Hypothalamus (tissue), 51 donors: ENCODE measurements at places on chromosomes 11 and 22.

DNA sequence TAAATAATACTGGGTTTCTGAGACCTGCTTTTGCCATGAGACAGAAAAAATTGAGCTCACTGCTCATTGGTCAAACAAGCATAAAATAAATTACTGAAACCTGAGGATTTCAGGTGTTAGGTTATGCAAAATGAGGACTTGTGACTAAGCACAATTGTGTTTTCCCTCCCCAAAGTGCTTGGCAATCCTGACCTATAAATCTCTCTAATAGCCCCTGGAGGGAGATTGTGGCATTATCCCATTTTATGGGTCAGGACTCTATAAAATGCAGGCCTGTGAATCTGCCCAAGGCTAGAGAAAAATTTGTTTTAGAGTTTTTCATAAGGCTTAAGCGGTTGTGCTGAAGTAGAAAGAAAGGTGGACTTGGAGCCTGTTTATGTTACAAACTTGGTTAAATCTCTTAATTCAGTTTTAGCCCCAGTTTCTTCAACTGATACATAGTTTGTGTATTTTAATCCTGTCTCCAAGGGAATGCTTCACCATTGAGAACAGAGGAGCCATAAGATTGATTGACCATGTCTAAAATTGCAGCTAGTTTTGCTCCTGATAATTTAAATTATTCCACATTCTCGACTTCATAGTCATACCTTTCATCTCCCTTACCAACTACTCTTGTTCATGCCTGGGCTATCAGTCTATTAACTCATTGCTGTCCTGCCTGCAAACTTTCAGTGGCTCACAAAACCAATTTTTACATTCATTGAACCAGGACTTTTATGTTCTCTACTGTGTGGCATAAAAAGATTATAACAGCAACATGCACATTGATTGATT lies 63.6 kb upstream of the LRRC4C start:
- no peak for DNase-seq

- DNase-seq, result no peak
These were observed 566 bp downstream of the DDB1 start for GRCh38 chr11:61332281-61332796.

DNA sequence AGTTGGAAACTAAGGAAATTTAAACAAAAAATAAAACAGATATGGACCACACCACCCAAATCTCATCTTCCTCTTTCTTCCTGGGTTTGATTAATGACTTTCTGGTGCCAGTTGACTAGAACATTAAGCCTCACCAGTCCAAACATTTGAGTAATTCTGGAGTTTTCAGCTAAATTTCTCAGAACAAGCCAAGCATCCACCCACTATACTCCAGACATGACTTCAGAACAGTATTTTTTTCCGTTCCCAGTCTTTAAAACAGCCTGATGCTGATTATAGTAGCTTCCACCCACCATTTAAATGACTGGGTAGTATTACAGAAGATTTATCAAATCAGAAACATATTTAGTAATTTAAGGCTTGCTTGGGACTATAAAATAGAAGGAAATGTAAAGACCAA lies 230.9 kb upstream of the UBASH3B start:
- DNase-seq, result no peak

- no peak for DNase-seq
These were observed 421.3 kb upstream of the NARS2 start for GRCh38 chr11:78996007-78996406.

DNA sequence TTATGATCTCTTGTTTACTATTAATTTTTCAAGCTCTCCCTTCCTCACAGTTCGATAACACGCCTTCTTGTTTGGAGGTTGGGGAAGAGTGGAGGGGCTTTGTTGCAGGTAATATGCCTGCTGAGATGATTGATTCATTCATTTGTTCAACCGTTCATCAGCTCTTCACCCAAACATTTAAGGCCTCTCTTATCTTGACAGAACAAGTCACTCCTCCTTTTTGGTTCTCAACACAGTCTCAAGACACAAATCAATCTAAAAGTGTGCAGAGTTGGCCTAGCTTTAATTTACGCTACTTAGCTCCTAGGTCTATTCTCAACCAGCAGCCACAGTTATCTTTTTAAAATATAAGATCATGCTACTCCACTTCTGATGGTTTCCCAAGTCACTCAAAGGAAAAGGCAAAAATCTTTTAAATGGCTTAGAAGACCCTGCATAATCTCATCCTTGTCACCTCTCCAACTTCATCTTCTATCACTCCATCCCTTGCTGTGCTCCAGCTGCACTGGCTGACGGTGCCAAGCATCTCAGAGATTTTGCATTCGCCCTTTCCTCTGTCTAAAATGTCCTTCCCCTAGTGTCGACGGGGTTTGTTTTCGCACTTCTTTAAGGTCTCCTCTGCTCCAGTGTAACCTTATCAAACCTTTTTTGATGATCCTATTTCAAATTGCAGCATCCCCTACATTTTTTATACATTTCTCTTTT lies 60.3 kb downstream of the AMBRA1 start:
- DNase-seq, result no peak

DNA sequence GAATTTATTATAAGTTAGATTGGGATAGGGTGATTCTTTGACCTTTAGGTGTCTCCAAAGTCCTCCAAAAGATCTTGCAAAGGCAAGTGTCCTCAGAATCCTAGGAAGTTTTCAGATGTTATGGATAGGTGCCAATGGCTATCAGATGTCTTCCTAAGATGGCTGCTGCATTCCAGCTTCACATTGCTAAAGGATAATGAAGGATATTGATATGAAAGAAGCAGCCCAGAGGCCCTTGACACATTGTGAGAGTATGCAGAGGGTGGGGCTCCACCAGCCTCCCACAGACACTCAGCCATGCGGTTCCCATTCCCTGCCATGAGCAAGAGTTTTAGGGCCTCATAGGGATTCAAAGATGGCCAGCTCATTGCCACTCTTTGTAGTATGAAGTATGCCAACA lies 22.3 kb upstream of the GLYATL2 start:
- DNase-seq, result no peak

DNA sequence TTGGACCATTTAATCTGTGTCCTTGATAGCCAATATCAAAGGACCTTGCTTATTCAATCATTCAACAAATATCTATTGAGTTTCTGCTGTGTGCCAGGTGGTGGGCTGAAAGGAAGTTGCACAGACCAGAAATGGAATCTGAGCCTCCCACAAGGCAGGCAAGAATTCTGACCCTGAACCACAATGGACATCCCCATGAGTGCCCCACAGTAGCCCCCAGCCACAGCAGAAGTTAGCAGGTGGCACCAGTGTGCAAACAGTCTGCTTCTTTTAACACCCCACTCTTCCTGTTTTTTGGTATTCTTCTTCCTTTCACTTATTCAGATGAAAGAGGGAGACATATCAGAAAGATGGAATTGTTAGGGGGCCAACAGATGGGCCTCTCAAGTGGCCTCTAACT lies 12.2 kb upstream of the SERPING1 start:
- DNase-seq, result no peak

- no peak for DNase-seq
These were observed 3.3 kb downstream of the ADORA2A start for GRCh38 chr22:24430431-24431308.

DNA sequence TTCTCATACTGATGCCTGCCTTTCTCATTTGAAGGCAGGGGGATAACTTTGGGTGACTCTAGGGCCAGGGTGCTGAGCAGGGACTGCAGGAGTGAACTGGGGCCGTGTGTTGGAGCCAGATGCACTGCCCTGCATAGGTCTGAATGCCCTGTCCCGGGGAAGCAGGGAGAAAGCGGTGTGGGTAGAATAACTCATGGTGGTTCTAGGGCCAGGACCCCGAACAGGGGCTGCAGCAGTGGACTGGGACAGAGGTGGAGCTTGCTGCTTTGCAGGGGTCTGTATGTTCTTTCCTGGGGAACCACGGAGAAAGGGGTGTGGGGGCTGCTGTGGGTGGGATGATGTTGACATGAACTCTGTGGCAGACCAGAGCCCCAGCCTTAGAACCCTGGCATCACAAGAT lies 52.9 kb downstream of the GAB4 start:
- DNase-seq, result no peak

DNA sequence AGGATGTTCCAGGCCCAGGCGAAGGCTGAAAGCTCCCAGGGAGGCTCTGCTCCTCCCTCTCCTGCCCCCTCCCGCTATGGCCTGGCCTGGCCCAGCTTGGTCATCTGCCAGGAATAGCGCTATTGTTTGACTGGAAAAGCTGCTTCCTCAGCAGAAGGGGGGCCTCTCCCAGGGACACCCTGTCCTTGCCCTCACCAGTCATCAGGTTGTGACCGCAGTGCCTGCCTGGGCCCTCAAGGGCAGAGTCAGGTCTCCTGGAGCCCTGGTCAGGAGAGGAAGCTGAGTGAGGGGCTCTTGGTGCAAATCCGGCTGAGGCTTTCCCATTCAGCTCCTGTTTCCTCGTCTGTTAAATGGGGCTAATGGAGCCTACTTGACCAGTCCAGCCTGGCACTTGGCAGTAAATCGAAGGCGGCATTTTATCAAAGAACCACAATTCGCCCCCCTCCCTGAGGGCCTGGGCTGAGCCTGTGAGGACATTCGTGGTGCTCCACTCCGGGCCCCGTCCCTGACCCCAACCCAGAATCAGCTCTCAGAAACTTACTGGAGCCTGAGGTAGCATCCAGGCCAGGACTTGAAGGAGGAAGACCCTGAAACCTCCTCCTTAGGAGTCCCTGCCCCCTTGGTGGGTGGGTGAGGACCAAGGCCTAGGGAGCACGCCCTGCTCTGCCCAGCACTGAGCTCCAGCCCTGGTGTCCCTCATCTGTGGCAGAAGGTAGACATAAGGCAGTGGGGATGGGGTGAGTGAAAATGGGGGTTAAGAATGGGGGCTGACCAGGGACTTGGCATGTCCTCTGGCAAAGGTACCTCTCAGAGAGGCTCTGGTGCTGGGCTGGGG lies 2.0 kb upstream of the CASTOR1 start:
- DNase-seq, result peak; percentile 85

DNA sequence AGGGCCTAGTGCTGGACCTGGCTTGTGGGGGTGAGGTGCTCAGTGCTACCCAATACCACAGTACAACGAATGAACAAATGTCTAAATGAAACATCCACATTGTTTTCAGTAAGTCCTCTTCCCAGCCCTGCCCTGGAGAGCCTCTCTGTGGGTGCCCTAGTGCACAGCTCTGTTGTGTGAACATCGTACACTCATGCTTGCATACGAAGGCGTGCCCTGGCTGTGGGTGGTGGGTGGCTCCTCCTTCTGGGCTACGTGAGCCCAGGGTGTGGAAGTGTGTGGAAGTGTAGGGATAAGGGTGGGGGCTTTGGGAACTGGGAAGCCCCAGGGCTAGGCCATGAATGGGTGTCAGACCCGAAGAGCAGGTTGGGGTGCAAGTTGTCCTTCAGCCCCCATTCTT lies 592 bp upstream of the NLRX1 start:
- DNase-seq, result peak; percentile 13

DNA sequence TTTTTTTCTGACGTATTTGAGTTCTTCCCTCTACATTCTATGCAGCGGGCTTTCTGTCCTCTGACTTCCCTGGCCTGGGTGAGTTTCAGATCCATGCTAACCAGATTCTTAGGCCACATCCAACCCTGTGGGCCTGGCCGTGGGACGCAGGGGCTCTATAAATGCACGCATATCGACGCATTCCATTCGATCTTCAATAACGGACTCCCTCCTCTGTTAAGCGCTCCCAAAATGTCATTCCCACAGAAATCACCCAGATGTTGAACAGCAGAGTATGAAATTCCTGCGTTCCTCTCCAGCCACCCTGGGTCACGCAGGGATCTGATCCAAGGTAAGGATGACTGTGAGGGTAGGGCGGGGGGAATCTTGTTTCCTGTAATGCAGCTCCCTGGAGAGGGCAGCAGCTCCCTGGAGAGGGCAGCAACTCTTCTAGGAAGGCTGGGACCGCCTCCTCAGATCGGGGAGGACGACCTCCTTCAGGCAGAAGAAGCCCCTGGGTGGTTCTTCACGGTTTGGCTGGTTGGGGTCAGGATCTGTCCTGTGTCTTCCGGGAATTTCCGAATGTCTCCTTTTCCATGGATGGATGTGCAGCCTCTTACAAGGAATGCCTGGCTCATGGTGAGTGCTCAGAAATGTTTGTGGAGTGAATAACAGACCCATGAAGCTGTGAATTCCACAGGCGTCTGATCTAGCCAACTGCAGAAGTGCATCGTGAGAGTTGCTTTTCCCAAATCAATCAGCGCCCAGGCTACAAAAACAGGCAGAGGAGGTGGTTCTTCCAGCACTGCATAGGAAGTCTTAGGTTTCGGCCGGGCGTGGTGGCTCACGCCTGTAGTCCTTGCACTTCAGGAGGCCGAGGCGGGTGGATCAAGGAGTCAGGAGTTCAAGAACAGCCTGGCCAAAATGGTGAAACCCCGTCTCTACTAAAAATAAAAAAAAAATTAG lies 12.2 kb downstream of the MRGPRD start:
- no peak for DNase-seq

GRCh38 chr11:62458212-62459002 lies 39.6 kb downstream of the SCGB1A1 start:
- DNase-seq, result no peak

DNA sequence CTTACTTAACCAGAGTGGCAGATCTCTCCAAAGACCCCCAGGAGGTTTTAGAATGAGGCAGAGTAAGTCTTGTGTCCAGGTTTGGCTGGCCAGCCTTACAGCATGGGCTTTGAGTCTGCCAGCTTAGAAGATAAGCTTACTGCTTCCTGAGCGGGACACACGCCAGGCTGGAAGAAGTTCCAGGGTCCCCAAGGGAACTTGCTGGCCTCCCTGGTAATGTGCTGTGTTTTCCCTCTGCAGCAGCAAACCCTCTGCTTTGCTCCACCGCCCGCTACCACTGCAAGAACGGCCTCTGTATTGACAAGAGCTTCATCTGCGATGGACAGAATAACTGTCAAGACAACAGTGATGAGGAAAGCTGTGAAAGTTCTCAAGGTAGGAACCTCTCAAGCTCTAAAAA lies 154.2 kb downstream of the LDLRAD3 start:
- DNase-seq, result no peak

GRCh38 chr11:100625041-100625440 lies 62.0 kb upstream of the ARHGAP42 start:
- DNase-seq, result no peak

- DNase-seq, result no peak
These were observed 34.3 kb upstream of the CSTF3 start for GRCh38 chr11:33195462-33196173.

DNA sequence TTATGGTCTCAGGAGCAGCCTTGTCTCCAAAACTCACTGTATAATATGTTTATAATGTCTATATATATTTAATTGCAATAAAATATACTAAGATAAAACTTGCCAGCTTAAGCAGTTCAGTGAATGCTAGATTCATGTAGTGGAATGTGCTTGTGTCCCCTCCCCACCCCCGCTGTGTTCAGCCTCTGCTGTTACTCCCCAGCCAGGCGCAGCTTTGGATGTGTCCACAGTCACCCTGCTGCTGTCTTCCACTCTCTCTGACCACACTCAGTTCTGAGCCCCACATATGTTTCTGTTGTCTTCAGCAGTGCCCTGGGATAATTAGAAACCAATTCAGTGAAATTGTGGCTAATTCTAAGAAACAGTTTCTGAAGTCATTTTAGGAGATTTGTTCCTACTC lies 52.2 kb downstream of the PPFIA1 start:
- DNase-seq, result no peak

GRCh38 chr11:118930094-118930712 lies 4.5 kb upstream of the BCL9L start:
- DNase-seq, result peak; percentile 47

DNA sequence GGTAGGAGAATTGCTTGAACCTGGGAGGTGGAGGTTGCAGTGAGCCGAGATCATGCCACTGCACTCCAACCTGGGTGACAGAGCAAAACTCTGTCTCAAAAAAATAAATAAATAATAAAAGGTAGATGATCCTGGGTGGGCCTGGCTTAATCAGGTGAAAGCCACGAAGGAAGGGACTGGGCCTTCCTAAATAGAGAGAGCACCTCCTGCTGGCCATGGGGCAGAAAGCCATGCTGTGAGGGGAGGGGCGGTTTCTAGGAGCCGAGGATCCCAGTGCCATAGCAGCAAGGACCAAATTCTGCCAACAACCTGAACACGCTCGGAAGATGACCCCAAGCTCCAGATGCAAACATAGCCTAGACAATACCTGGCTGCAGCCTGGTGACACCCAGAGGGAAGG lies 24.5 kb upstream of the DGKZ start:
- DNase-seq, result no peak
